ENCODE measurements at places on chromosomes 7 and 10.

DNA sequence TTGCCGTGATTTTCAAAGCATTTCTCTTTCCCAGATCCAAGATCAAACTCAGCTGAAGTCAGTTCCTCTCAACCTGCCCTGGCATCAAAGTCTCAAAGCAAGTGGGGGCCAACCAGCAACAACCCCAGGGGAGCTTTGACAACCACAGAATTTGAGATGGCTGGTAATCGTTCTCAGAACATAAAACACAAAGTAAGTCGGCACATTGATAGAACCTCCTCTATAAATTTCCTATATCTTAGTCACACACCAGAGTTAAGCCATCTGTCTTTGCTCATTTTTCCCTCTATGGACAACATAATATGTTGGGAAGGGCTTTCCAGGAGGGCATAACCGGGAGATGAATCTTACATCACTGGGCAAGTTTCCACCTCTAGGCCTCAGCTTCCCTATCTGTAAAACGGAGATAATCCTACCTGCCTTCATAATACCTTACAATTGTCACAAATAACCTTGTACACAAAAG lies 1.2 kb upstream of the DNAJC9 start:
- DNase-seq = no peak

DNA sequence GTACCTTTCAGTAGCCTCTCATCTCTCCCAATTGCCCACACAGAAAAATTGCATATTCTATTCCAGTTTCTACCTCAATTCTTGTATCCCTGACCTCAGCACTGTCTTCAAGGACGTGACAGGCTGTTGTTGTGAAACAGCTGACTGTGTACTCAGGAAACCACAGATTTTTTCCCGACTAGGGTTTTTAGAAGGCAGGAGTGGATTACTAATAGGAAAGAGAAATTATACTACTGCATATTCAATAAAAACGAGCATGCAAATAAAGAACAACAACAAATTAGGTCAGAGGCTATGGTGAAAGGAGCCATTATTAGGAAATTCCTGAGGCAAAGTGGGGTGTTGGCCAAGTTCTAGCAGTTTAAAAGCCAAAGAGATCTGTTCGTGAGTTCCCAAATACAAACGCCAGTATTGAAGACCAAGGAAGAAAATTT lies 93.4 kb downstream of the DOCK4 start:
- DNase-seq = no peak

GRCh38 chr10:101228153-101228965 lies 904 bp downstream of the LBX1 start:
- no peak for DNase-seq

GRCh38 chr7:155669717-155670505 lies 25.4 kb downstream of the RBM33 start:
- no peak for DNase-seq

GRCh38 chr7:571718-572415 lies 52.2 kb upstream of the PDGFA start:
- DNase-seq = no peak

DNA sequence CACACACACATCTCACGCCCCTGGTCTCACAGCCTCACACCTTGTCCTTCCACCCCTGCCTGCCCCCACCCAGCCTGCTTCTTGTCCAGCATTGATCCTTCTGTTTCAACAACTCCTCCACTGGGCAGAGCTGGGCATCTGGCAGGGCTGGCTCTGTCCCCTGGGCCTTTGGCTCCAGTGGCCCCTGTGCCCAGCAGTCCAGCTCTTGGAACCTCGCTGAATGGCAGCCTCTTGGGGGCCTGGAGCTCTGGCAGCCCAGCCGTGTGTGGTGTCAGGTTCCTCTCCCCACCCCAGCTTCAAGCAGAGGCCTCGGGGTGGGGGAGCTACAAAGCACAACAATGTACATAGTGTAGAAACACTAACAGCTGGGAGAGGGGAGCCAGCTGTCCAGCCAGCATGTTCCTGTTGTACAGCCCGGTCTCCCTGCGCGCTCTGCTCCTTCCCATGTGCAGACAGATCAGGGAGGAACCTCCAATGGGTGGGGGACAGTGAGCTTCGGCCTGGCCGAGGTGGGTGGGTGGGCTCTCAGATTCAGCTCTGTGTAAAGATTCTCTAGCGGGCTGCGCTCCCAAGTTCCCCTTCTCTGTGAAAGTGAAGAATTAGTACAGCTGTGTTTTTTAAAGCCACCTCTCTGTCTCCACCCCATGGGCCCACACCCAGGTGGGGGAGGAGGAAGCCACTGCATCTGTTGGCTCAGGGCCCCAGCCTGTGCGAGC lies 19.4 kb downstream of the ZMIZ2 start:
- no peak for DNase-seq

Measured in NCI-H1417 treated with DMSO at 0.1 percent for 48 hours (cell line).